CD4-positive, alpha-beta T cell treated with Interleukin-15 for 4 hours (primary cell): ENCODE measurements at places on chromosomes 16 and 17.

- DNase-seq, result no peak
These were observed 90.5 kb upstream of the ZNF469 start for GRCh38 chr16:88292007-88292970.

GRCh38 chr17:52606098-52606497 lies 447.6 kb upstream of the CA10 start:
- no peak for DNase-seq

DNA sequence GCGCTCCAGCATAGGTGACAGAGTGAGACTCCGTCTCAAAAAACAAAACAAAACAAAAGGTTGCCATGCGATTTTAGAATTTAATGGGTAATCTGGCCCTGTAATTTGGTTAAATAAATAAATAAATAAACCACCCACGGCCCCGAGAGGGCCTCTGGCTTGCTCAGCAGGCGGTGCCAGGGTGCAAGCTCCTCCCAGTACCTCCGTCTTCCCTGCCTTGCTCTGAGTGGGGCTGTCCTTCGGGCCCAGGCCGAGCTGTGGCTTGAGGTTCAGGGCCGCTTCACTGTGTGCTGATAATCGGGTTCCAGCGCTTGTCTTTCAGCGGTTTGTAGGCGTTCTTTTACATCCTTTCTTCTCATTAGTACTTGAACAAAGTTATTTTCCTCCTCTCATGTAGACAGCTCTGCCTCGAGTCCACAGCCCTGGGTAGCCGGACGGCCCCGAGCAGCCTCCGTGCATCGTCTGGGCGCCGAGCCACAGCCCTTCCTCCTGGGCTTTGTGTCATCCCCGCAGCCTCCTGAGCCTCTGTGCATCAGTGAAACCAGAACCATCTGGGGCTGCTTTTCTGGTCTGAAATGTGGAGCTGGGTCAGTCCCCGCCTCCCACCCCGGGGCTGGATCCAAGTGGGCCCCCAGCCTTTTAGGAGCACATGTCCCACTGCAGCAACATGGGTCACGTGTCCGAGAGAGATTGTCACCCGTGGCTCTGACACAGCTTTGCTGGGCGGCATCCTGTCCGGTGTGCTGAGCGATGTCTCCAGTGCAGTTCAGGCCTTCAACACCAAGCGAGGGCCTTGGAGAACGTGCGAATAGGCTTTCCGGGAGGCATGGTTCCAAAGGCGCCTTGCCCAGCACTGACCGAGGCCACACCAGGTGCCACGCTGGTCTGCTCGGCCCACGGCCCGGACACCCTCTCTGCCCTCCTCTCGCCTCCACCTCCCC lies 157.4 kb upstream of the CHMP6 start:
- DNase-seq, result no peak

GRCh38 chr17:13678841-13679240 lies 77.1 kb upstream of the HS3ST3A1 start:
- DNase-seq, result no peak

- DNase-seq, result no peak
These were observed 8.0 kb upstream of the GNA13 start for GRCh38 chr17:65064452-65065019.

DNA sequence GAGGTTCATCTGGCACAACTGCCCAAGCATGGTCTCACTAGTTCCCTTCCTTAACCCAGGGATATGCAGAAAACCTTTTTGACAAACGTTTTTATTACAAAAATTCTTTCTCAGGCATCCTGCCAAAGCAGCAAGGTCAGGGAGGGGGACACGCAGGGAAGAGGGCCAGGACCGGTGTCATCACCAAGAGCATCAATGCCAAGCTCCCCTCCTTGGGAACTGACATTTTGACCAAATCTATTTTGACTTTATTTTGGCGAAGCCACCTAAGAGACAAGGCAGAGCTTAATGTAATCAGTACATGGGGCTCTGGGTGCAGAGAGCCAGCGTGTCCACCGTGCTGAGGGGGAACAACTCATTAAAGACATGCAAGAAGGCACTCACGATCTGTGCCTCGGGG lies 265.2 kb downstream of the CBLN1 start:
- DNase-seq, result no peak

DNA sequence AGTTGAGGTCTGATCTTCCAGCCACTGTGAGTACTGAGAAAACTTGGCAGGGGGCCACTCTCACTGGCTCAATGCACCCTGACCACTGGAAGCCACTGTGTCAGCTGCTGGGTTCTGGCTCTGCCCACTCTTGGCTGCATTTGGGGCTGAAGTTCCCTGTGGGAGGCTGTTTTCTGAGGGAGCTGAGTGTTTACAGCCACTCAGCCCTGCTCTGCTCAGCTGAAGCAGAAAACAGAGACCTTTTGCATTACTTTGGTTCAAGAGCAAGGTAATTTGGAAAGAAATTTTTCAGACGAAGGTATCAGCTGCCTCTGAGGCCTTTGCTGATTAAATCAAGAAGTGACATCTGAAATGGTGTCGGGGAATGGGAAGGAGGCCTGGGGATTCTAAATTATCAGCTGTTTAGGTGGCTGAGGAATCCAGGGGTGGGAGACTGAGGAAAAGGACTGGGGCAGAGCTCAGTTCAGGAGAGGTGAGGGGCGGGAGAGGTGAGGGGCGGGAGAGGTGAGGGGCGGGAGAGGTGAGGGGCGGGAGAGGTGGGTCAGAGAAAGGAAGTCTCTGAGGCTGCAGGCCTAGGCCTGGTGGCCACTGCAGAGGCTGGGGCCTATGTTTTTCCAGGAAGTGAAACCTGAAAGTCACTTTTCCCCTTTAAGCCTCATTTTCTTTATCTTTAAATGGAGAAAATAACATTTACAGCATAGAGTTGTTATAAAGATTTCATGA lies at the start of gene ACSM5:
ACSM5 (plus strand) TSS at position 137 of the 723 bp plus-strand sequence. CDS start 1,951 bp downstream, outside the sequence.
- no peak for DNase-seq

DNA sequence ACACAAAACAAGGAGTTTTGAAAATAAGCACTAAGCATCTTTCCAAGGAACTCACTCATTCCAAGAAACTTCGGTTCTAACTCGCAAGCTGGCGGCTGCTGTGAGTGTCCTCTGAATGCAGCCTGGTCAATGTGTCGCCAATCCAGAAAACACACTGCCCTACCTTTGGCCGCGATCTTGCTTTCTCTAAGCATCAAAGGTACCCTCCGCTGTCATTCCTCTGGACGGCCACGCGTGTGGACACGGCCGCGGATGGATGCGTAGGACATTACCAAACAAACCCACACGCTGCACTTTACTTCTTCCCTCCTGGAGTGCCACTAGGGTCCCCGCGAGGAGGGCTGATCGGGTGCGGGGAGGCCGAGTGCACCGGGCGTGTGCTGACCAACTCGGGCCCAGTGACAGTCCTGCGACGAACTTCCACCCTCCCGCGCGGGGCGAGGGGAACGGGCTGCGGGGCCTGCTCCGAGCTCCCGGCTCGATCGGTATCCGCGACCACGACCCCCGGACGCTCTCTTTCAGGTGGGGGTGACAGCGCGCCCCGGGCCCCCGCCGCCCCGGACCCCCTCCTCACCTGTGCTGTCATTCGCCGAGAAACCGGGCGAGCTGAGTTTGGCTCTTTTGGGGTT lies 1.1 kb downstream of the CREBBP start:
- no peak for DNase-seq

DNA sequence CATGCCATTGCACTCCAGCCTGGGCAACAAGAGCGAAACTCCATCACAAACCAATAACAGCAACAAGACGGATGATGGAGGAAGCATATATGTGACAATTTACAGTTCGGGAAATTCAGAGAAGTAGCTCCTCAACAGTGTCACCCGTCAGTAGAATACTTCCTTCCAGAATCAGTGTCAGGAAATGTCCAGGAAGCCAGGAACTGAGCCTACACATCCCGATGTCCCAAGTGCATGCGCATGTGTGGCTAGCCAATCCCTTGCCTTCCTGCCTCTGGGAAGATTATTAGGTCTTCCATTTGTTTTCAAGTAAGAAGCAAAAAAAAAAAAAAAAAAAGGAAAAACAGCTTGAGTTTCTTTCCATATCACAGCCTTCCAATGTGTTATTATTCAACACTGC lies 1.4 kb upstream of the PITPNC1 start:
- DNase-seq, result no peak

DNA sequence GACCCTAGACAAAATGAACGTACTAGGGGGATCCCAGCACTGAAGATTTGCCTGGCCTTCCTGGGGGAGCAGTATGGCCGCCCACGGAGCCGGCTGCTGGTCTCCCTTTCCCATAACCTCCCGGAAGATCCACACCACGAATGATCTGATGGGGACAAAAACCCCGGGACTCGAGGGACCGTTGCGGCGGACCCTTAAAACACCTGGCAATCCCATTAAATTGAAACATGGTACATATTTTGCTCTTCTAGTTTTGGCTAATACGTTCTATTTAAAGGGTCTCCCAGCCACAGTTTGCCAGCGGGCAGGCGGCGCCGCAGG lies 45.2 kb upstream of the LCMT1 start:
- DNase-seq, result no peak

- DNase-seq, result no peak
These were observed 49.5 kb upstream of the MRPS23 start for GRCh38 chr17:57899391-57899790.

DNA sequence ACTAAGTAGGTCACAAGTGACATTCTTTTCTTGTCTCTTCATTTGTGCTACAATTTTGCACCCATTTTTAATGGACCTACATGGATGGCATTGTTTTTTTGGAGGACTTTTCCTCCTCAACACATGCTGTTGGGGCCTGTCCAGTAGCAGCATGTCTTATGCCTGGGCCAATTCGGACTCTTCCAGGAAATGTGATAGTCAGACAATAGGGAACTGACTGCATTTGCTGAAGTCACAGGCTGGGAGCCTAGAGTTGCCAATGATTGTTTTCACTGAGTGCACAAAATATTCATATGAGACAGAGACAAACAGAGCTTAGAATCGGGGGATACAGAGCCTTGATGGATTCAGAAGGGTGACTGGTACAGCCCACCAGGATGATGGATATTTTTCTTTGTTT lies 867.3 kb upstream of the GOT2 start:
- DNase-seq, result no peak
